ENCODE measurements at places on chromosomes 6 and 20. TPM values are rescaled to one million over a fixed set of nuclear protein-coding genes. Genes with fewer than 3 reads are reported as not detected.
A peak's percentile ranks its signal among the peaks of the same experiment; 100 is the strongest.

CFAP61 gene
- 6.8 TPM for polyA plus RNA-seq

ZC2HC1B gene
- polyA plus RNA-seq = not detected

MICB gene
- 0.51 TPM for polyA plus RNA-seq

COL19A1 gene
- 3.2 TPM for polyA plus RNA-seq

SMPD2 gene
- polyA plus RNA-seq = 5.7 TPM

MCHR2 gene
- not detected for polyA plus RNA-seq

PTPRK gene
- polyA plus RNA-seq = 18.6 TPM

ZC3H12D gene
- 0.58 TPM for polyA plus RNA-seq

BHLHE23 gene
- polyA plus RNA-seq = not detected

- peak; percentile 52 for DNase-seq
Measured at GRCh38 chr6:453152-453551, 61.6 kb downstream of the IRF4 start.

- DNase-seq = no peak
Measured at GRCh38 chr6:56475736-56476457, 166.8 kb downstream of the DST start.

GRCh38 chr6:33160728-33161344 is 31.4 kb downstream of the COL11A2 start:
- DNase-seq = peak; percentile 66

DNA sequence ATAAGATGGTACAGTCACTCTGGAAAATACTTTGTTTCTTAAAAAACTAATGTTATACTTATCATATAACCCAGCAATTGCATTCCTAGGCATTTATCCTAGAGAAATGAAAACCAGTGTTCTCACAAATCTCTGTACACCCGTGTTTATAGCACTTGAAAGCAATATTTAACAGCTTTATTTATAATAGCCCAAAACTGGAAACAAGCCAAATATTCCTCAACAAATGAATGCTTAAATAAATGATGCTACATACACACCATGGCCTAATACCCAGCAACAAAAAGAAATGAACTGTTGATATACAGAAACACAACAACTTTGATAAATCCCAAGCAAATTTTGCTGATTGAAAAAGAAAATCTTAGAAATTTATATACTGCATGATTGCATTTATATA is 51.3 kb downstream of the GFRA4 start:
- DNase-seq = no peak

DNA sequence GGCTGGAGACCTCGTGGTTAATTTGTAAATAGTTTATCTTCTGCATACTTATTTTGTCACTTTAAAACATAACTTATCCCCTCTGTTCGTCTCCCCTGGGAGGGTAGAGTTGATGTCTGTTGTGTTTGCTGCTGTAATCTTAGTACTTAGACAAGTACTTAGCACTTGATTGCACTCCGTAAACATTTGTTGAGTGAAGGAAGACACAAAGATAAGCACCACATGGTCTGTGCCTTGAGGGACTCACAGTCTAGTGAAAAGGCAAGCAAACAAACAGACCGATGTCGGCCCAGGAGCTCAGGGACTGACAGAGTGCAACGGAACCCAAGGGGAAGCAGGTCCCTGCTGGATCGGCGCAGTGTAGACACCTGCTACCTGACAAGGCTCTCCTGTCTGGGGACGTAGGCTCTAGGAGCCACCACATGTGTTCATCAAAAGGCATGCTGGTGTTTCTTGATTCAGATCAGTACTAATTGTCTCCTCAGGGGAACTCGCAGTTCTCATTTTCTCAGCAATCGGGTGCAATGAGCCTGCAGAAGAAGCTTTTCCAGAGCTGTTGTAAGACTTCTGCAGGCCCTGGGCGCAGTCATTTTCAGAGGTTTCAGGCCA is 31.4 kb downstream of the EDN3 start:
- no peak for DNase-seq

GRCh38 chr6:170288091-170288631 is 2.7 kb downstream of the DLL1 start:
- DNase-seq = no peak

GRCh38 chr6:16374461-16375200 is 136.2 kb downstream of the GMPR start:
- DNase-seq = no peak

DNA sequence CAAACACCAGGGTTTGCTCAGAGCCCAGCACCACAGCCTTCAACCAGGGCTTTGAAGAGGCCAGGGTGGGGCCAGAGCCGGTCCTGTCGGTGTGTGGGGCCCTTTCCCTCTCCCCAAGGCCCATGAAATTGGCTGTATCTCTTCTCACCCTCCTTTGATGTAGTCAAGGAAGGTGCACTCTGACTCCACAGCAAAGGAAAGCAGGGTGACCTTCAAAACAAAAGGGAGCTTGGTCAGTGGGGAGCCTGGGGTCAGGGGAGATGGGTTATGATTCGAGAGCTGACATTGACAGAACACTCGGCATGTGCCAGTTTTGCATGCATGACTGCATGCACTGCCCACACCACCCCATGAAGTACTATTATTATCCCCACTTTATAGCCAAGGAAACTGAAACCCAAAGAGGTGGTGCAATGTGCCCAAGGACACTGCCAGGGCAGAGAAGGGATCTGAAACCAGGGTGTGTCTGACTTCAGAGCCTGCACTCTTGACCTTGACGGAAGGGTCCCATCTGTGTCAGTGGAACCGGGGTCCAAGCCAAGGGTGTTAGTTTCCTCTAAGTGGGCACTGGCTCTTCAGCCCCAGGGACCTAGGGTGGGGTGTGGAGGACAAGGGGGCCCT is 55.4 kb downstream of the RAB44 start:
- no peak for DNase-seq

- no peak for DNase-seq
Measured at GRCh38 chr6:156107624-156108101, 652.0 kb upstream of the NOX3 start.

- DNase-seq = no peak
Measured at GRCh38 chr6:109164331-109164730, 69.0 kb downstream of the CEP57L1 start.

DNA sequence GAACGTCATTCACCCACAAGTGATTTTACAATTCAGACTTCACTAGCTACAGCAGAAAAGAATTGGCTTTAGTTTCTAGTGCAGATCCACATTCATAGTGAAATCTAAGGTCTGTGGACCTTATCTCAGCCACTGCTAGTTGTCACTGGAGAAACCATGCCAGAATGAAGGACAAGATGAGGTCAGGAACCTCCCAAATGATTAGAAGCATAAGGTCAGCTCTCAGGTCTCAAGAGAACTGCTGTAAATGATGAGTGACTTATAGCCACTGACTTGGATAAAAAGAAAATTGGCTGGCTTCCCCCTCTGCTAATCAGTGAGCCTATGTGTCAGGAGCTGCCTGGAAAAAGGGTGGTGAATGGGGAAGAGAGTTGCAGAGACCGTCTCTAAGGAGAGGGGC is 265.3 kb upstream of the BMP2 start:
- no peak for DNase-seq

GRCh38 chr20:57630061-57630460 is 9.8 kb upstream of the ZBP1 start:
- DNase-seq = no peak

DNA sequence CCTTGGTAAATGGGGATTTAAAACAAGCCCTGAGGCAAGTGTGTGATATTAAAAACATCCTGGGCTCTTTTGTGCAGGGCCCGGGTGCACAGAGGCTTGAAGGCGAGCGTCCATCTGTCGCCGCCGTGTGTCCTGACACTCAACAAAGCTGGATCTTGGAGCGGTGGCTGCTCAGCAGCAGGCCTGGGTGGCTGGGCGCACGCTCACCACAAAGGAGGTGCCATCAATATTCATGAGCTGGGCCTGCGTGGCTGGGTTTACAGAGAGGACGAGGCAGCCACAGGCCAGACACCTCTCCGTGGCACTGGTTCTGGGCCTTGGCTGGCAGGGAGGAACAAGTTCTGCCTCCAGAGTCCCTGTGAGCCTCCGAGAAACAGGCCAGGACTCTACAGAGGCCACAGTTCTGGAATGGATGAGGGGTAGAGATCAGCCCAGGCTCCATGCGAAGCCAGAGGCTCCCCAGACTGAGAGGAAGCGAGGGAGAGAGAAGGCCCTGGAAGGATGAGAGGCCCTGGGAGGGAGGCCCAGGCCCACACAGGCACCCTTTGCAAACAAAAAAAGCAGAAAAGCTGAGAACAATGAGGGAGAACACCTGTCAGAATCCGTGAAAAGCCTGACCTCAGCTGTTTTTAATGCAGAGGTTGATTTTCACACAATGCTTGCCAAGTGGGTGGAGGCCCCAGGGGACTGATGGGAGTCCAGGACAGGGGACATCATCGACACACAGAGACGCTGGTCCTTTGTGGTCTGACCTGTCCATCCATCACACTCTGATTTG is 21.9 kb downstream of the BHLHE23 start:
- no peak for DNase-seq

DNA sequence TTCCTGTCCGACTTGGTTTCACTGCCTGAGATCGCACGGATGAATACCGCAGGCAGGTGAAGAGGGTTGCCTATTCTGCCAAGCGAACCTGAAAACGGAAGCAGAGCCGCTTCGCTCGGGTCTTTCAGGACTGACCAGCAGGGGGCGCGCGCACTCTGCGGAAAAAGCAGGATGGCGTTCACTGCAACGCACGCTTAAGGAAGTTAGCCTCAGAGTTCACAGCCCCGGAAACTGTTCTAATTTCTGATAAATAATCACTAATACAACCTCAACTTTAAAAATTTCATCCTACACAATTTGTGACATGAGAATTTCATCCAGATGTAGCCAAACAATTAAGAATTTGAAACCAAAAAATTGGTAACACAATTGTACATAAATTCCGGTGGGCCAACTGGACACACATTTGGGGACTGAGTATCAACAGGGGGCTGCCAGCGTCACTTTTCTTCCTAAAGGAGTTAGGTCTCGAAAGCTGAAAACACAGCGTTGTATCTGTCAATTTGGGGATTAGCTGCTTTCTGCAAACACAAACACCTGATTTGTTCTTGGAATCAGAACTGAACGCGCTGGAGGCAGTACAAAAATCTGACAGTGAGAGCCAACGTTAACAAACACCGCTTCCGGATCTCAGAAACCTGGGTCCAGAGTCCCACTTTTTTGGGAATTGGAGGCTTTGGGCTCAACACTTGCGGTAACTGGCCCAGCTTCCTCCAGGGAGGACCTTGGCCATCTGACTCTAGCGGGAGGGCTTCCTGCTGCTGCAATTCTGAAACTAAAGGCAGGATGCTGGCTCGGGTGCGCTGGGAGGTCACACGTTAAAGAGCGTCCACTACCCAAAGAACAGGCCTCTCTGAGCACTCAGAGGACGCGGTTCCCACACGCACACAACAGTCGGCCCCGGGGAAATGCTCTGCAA is 8.8 kb downstream of the PXDC1 start:
- peak; percentile 90 for DNase-seq

- no peak for DNase-seq
Measured at GRCh38 chr6:46243754-46244153, 73.0 kb upstream of the ENPP5 start.

DNA sequence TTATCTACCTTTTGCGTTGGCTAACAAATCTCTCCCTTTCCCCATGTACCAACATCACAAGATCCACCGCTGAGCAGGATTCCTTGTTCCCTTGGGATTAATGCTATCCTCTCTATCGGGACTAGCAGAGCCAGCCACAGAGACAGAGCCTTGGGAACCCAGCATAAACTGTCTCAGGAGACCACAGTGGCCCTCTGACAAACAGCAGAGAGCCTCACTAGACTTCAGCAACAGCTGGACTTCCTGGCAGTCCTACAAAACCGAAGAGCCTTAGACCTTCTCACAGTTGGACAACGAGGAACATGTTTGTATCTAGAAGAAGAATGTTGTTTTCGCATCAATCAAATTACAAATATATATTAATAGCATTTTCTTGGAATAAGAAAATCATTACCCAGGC is 39.6 kb upstream of the POU5F1 start:
- DNase-seq = no peak

- DNase-seq = no peak
Measured at GRCh38 chr6:168115748-168116437, 36.9 kb upstream of the FRMD1 start.

DNA sequence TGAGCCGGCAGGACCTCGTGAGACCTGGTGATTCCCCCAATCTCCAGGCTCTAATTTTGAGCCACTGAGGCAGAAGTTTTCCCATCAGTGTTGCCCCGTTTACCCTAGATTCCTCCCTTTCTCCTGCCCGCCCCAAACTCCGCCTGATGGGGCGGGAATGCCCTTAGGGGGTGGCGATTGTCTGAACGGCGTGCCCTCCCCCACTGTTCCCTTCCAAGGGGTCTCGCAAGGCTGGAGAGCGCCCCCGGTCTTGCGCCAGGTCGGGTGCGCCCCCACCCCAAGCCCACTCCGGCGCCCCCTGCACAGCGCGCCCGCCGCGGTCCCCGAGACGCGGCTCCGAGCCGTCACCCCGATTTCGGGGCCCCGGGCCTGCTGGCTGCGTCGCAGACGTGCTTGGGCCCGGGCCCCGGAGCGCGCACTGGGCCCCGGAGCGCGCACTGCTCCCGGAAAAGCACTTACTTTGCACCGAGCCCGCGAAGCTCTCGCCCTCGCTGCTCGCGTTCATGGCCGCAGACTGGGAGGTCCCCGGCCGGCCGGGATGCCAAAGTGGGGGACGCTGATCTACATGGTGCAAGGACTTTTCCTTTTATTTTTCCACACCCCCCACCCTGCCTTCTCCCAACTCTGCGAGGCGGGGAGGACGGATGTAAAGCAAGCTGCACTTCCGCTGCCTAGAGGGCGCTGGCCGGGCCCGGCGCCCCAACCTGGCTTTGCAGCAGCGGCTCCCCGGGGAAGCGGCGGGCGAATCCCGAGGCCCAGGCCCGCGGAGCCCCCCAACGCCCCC is at the start of gene ZFP64:
Gene ZFP64 (minus strand): TSS at position 648 of the 784 bp plus-strand sequence. CDS start 143 bp downstream, at position 505.
- peak; percentile 84 for DNase-seq

- DNase-seq = no peak
Measured at GRCh38 chr6:150269857-150270223, 99.0 kb upstream of the IYD start.

DNA sequence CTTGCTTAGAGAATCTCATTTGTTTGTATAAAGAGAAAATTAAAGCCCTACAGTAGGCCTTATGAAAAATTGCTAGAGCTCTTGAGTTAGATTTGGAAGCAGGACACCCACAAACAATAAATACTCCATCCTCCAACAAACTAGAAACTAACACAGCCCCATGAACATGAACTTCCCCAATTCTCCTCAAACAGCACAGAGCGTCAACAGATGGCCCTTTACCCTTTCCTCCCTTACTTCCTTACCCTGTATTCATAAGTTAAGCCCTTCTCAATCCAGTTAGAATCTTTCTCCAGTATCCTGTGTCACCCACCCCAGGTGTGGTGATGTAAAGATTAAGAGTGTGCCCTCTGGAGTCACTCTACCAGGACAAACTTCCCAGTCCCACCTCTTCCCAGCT is 113.7 kb downstream of the UNC5CL start:
- DNase-seq = no peak

GRCh38 chr20:50695135-50695872 is 4.0 kb upstream of the RIPOR3 start:
- DNase-seq = peak; percentile 72
